ENCODE measurements at places on chromosomes 1 and 21.

- no peak for DNase-seq
Measured at GRCh38 chr1:159968901-159969300, 14.9 kb upstream of the SLAMF9 start.

DNA sequence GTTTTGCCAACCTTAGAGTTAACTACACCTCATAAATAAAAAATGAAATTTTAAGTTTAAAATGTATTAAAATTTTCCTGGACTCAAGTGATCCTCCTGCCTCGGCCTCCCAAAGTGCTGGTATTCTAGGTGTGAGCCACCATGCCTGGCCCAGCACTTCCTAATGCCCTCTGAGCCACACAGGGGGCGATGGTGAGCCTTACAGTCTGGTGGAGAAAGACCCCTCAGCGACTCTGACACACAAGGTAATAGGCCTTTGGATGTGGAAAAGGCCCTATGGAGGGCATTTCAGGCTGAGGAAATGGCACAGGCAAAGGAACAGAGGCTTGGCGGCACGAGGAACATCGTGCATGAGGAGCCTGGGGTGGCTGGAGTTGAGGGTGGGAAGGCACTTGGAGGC, 6.7 kb downstream of the CITED4 start:
- DNase-seq = no peak

- DNase-seq = no peak
Measured at GRCh38 chr1:93576746-93577145, 104.9 kb downstream of the BCAR3 start.

DNA sequence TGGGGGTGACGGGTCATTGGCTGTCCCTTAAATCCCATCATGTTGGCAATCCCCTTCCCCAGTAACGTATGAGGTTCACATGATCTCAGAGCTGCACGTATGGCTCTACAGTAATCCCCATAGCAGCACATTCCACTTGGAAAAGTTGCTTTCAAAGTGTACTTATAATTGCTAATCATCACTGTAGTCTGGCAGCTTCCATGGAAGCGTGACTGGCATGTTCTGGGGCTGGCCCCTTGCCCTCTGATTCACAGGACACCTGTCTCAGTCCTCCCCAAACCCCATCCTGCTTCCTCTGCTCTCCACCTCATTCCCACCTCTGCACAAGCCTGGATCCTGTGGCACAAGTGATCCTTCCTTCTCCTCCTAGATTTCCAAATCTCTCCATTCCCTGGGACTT, 102.2 kb downstream of the TSEN15 start:
- DNase-seq = no peak

- peak; percentile 82 for DNase-seq
Measured at GRCh38 chr1:8439015-8439702, 121.2 kb downstream of the SLC45A1 start.

DNA sequence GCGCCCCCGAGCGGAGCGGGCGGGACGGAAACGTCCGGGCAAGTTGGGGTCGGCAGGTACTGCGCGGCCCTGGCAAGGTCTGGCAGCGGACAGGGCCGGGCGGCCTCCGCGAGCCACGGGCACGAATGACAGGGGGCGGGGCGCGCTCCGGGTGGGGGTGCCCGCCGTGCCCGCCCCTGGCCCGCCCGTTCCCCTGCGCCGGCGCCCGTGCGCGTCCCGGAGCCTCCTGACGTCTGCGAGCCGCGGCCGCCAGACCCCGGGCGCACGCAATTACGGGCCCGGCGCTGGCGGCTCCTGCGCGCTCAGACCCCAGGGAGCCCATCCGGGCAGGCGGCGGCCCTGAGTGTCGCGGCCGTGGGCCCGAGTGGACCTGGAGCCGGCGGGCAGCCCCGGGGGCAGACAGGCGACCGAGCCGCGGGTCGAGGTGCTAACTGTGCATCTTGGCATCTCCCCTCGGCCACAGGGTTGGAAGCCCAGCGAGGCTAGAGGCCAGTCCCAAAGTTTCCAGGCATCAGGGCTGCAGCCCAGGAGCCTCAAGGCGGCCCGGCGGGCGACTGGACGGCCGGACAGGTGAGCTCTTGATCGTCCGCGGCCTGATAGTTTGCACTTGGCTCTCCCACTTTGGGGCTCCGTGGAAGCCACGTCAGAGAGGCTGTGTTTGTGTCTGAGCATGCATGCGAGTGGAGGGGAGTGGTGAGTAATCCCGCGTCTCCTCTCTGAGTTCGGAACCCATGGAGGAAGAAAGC, 918 bp downstream of the MIB2 start:
- peak; percentile 14 for DNase-seq

DNA sequence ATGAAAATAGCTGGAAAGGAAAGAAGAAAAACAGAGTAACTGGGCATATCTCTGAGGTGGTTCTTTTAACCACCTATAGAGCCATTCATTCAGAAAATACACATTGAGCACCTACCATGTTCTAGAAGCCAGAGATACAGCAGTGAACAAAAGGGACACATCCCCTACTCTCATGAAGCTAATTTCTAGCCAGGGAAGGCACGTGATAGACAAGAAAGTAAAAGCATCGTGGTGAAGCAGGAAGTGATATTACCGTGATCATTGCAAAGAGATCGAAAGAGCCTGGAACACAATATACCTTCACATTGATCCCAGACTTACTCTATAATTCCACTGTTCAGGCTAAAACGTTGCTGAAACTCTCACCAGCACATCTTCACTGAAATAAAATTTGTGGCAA, 76.0 kb downstream of the TIAM1 start:
- DNase-seq = no peak

DNA sequence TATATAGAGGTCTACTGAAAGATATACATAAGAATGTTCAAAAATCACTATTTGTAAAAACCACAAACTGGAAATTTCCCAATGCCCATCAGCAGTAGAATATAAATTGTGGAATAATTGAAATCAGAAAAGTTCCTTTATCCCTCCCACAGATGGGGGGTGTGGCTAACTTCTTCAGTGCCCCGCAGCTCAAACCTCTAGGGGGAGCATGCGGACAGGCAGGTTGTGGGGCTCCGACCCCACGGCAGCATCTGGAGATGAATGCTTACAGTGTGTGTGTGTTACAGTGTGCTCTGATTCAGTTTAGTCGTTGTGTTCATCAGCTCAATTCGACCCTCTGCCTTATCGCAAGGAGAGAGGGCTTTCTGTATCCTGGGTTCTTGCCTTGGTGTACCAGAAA, 262.1 kb upstream of the LRRC7 start:
- no peak for DNase-seq

GRCh38 chr1:60225486-60225885, 151.9 kb upstream of the C1orf87 start:
- DNase-seq = no peak

GRCh38 chr1:161180639-161181038, 3.3 kb upstream of the B4GALT3 start:
- peak; percentile 46 for DNase-seq

- DNase-seq = no peak
Measured at GRCh38 chr21:33760641-33761440, 118.5 kb downstream of the ITSN1 start.

DNA sequence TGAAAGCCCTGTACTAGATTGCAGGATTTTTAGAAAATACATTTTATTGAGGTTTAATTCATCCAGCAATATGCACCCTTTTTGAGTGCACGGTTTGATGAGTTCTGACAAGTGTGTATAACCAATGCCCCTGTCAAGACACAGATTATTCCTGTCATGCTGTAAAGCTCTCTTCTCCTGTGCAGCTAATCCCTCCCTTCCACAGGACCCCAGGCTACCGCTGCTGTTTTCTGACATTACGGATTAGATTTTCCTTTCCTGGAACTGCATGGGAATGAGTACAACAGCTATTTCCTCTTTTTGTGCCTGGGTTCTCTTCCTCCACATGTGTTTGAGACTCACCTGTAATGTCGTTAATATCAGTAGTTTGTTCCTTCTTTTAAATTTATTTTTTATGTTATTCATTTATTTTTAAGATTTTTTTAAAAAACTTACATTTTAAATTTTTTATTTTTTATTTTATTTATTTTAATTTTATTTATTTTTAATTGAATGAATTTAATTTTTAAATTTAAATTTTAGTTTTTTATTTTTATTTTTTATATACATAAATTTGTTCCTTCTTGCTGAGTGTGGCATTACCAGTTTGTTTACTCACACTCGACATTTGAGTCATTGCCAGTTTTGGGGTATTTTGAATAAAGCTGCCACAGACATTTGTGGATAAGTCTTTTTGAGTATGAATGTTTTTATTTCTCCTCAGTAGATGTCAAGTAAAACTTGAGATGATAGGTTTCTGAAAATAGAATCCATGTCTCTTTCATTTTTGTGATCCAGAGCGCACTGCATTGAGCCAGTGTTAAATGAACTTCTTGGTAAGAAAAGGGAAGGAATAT, 79.0 kb upstream of the B3GALT5 start:
- DNase-seq = no peak

GRCh38 chr1:223429313-223429731, 36.1 kb downstream of the CCDC185 start:
- no peak for DNase-seq

- peak; percentile 75 for DNase-seq
Measured at GRCh38 chr1:116377541-116378529, 4.8 kb downstream of the ATP1A1 start.

- no peak for DNase-seq
Measured at GRCh38 chr1:244839656-244840055, 4.2 kb downstream of the COX20 start.

DNA sequence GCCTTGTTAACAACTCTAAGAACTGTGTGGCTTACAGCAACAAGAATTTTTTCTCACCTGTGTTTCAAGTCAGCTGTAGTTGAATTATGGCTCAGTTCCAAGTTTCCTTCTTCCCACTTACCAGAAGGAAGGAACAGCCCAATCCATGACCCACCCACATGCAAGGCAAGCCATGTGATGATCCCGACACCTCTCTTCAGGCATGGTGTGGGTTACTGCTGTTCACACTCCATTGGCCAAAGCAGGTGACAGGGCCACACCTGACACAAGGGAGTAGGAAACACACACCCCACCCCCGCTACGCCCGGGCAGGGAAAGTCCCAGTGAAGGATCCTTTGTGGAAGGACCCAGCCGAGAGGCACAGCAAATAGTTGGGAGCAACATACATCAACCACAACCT, 36.3 kb downstream of the KCNJ15 start:
- DNase-seq = no peak

GRCh38 chr1:110155878-110156522, 5.7 kb downstream of the SLC6A17 start:
- DNase-seq = peak; percentile 44

DNA sequence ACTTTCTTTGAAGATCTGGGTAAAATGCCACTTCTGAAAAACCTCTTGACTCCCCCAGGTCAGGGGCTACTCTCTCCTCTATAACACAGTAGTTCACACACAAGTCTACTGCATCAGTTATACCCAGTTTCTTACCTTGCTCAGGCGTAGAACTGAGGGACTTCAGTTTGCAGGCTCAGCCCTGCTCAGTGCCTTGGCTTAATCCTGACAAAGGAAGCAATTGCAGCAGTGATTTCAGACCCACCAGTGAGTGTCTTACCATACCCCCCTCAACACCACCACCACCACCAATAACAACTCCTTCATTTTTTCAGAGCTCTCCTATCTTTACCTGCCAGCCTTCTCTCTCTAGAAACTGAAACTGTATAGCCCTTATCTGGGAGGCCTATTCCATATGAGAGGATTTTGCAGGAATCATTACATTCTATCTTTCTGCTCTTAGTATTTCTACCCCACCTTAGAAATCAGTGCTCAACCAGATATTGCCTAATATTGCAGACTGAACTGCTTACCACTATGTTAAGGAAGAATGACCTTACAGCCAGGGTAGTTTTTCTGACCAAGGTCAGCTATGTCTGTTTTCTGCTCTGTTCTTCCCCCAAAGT, 105.5 kb upstream of the S1PR1 start:
- no peak for DNase-seq

GRCh38 chr21:25997788-25998611, 172.6 kb downstream of the APP start:
- no peak for DNase-seq

DNA sequence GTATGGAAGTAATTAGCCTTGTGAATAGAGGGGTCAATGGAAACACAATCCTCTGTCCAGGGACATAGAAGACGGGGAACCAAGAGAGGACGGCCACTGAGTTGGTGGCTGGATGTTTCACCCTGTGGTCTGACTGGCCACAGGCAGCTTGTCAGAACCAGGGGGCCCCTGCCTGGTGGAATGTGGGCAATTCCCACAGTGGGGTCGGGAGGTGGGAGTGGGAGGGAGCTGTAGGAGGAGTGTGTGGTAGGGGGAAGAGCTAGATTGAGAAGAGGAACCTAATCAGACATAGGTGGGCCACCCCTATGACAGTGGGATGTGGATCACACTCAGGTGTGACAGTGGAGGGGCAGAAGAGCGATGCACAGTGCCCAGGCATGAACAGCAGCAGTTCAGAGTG, 31.3 kb downstream of the TRIM62 start:
- DNase-seq = no peak

DNA sequence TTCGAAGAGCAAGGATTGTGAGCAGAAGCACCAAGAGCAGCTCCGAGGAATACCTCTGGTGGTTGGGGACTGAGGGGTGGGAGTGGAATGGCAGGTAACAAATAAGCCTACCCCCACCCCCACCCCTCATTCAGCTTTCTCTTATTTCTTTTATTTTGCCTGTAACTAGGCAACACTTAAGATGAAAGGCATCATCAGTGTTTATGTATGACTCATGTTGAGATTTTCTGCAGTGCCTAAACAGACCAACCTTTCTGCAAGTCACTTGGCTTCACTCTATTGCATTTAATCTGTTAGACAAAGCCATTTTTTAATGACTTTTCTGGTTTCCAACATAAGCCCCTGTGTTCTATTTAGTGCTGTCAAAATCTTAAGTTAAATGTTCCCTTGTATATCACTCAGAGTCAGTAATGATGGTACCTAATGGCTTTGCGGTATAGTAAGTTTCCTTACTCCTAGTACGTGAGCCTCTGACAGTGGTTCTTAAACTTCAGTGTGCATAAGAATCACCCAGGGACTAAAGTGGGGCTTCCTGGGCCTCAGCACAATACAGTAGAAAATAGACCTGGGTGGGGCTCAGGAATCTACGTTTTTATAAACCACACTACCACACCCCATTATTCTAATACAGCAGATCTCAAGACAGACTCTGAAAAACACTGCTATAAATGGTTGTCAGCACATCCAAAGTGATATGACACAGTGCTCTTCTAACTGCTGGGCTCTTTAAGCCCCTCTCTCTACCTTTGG, 19.9 kb downstream of the CASQ2 start:
- DNase-seq = no peak
